GM18507 (cell line): ENCODE measurements at places on chromosomes 2 and 18.

GRCh38 chr18:22040533-22040932 is 128.9 kb upstream of the GATA6 start:
- no peak for DNase-seq

DNA sequence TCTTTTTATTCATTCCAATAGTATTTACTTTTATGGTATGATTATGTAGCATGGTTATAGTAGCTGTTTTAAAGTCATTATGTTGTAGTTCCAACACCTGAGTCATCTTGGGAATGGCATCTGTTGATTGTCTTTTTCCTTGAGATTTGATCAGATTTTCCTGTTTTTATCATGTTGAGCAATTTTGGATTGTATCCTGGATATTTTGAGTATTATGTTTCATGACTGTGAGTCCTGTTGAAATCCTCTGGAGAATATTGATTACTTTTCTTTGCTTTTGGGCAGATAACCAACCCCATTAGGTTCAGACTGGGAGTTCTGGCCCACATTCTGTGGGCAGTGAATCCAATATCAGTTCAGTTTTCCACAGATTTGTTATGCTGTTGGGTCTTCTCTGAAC is 163.2 kb upstream of the SPRED2 start:
- DNase-seq: no peak

GRCh38 chr18:46096651-46097300 is 1.3 kb downstream of the ATP5F1A start:
- DNase-seq: no peak

DNA sequence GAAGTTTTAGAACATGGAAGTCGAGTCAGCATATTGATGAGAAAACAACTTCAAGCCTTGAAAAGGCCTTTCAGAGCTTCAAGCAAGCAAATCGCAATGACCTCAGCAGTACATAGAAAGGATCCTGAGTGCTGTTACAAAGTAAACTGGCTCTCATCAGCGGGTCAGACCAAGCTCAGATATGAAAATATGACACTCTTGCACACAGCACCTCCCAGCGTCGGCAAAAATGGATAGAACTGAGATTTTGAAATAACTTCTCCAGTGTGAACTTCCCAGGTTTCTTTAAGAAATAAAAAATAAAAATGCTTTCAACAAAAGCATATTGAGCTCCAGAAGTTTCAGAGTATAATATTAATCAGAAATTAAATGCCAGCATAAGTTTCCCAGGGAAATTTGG is 296.9 kb downstream of the FBXO15 start:
- DNase-seq: no peak

- no peak for DNase-seq
Measured at GRCh38 chr2:134362152-134362668, 108.3 kb downstream of the MGAT5 start.

DNA sequence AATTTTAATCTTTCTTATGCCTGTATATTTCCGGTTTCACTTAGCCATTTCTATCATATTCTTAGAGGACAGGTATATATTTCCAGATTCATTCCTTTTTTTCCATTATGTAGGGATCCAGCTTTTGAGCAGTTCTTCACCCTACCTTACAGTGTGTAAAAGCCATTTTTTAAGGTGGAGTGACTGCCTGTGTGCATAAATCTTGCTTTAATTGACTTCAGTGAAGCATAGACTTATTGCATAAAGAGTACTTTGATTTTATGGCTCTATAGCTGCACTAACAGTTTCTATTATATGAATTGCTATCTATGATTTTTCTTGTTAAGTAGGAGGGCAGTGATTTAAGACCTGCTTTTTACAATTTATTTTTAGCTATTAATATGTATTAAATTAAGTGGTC is 132.6 kb downstream of the NYAP2 start:
- no peak for DNase-seq

DNA sequence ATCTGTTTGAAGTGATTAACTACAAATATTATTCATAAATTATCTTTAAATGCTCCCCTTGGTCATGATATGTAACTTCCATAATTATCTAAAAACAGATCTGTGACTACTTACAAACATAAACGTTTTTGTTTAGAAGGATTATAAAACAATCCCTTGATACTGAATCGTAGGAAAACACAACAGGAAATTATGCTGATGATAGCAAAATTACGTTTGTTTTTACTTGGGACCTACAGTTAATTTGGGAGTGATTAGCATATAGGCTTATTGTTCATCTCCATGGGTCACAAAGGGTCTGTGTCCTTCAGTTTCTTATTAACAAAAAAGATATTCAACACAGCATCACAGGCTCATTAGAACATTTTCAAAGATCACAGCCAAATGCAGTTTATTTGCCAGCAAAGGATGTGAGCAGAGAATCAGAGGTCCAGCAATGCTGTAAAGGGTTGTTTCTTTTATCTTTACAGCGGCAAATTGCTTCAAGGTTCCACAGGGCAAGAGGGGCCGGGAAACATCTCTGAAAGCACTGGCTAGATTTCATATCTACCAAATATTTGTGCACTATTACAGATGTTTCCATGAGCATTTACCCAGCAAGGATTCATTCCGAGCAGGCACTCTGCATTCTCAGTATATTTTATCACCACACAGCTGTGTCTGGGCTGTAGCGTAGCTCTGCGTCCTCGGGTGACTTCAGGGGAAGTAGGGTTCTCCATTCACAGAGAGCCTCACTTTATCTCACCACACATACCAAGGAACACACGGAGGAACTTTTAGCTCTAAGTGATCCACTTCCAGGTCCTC is 4.1 kb downstream of the CCDC195 start:
- DNase-seq: no peak

GRCh38 chr2:184452907-184453306 is 145.4 kb upstream of the ZNF804A start:
- DNase-seq: no peak

DNA sequence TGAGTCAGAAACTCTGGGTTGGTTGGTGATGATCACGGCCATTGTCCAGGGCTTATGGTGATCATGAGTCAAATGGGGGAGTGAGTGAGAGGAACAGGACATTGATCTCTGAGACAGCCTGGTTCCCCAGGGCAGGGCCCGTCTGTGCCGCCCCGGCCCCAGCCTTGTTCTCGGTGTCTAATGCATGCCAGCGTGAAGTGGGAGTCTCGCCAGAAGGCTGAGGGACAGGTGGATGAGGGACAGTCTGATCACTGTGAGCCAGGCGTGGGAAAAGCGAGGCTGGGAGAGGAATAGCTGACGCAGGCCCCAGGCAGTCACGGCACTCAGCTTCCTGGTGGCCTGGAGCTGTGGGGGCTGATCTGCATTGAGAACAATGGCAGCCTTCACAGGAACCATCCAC is 208.3 kb upstream of the HDAC4 start:
- no peak for DNase-seq

DNA sequence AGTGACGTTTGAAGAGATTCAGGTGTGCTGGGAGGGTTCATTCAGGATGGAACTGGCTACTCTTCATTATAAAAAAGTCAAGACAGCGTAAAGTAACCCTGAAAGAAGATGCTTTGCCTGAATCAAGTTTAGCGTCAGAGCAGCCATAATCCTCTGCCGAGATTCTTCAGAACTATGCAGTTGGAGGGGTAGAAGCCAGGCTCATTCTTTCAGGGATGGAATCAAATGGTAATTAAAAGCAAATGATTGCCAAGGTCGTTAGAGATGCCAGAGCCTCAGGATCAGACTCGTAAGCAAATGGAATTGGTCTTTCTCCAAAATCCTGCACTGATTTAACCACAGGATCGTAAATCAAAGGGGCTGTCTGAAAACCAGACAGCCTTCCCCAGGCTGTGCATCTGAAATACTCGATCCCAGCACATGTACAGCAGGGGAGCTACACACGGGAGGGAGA is 21.9 kb downstream of the APCDD1 start:
- no peak for DNase-seq

DNA sequence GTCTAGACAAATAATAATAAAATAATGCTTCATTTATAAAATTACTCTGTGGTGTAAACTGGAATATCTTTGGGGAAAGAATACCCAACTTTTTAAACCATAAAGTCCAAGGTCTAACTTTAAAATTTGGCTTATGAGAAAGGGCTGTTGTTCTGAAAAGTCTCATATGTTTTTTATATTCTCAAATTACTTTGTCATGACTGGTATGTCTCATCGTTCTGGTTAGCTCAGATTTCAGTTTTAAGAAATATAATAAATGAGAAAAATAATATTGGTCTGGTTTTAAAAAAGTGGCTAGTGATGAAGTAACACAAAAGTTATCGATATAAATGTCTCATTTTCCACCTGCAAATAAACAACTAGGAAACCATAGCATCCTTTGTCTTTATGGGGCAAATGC is 1658.1 kb downstream of the LRP1B start:
- DNase-seq: no peak

DNA sequence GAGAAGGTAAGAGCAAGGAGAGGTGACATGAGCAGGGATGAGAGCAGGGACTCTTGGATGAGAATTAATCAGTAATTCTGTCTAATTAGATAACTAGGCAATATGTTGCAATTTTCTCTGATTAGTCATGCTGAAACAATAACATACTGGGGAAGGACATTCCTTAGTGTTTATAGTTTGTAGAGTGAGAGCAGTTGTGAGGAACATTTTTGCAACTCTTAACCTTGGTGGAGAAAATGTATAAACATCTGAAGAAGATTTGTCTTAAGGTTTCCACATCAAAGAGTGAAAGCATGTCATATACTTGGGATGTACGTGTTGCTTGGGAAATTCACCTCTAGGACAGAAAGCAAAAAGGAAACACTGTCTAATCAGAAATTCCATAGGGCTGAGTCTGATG is 955.4 kb upstream of the FANCL start:
- DNase-seq: no peak

GRCh38 chr18:75275226-75275625 is 64.6 kb downstream of the TSHZ1 start:
- DNase-seq: no peak

DNA sequence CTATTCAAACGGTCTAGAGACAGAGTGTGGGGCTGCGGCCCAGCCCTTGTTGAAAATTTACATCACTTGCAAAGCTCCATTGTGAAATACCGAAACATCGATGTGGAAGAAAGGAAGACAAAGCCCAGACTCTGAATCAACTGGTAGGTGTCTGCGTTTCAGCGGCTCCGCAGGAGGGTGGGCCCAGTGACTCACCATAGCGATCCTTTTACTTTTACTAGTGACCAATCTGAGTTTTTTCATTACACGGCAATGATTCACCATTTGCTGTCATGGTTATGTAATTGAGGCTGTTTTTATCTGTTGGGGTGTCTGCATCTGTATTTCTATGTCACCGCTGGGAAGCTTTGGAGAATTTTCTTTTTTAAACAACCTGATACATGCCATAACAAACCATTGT is 66.6 kb upstream of the ODC1 start:
- DNase-seq: no peak

GRCh38 chr2:19073522-19073921 is 284.9 kb downstream of the OSR1 start:
- DNase-seq: no peak

- DNase-seq: no peak
Measured at GRCh38 chr2:201396595-201396994, 39.5 kb upstream of the FLACC1 start.

DNA sequence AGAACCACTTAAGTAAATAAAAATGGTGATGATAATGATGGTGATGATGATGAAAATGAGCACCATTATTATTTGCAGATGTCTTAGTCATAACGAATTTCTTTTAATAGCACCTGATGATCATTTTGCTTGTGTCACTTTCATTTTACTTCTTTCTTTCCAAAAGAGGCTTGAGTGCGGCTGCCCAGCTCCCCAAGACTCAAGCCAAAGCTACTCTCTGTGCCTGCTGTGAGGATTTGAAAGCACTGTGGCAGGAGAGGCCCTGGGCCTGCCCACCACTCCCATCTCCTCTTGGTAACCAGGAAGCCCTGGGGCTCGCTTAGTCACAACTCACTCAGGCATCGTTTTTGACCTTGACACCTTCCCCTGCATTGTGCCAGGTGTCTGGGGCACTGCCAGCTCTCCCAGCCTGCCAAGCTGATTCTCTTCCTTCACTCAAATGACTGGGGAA is 41.2 kb downstream of the RPL37A start:
- DNase-seq: no peak

GRCh38 chr18:36492604-36493329 is 195.3 kb downstream of the FHOD3 start:
- no peak for DNase-seq

- DNase-seq: no peak
Measured at GRCh38 chr18:36493349-36494159, 196.0 kb downstream of the FHOD3 start.

DNA sequence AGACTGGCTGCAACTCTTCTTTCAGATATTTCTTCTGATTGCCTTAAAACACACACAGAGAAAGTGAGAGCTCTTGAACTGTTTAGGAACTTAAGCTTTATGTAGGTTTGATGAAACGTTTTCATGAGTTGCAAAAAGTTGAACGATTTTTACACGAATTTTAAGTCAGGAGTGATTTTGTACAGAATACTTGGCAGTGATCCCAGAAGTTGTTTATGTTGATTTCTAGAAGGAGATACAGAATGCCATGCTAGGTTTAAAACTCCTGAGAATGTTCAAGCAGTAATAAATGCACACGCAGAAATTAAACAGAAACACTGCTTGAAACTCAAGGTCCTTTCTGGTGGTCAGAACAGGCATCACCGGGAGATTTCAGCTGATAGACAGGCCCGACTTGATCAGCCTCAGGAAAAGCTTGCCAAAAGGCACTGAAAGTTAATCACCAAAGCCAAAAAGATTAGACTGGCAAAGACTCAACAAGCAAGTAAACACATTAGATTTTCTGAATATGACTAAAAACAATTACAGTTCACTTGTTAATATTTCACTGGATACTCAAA is 123.1 kb downstream of the SOCS6 start:
- DNase-seq: no peak

GRCh38 chr2:108965540-108966289 is 23.3 kb downstream of the EDAR start:
- DNase-seq: no peak

DNA sequence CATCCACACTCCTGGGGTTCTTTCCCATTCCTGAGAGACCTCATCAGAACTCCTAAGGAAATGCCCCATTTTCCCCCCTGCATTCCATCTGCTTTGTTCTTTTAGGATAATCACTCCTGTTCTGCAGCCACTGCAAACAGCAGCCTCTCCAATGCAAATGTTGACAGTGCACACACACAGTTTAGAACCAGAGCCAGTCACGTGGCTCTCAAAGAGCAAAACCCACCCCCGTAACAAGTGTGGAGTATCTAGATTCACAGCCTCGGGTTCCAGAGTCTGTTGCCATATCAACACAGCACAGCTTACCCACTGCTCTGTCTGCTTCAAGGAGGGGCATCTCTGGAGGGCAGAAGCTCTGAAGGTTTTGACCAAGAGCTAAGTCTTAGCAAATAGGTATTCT is 180.0 kb downstream of the NAPG start:
- no peak for DNase-seq
